H9 (cell line): ENCODE measurements at places on chromosomes 5 and 9. TPM values are rescaled to one million over a fixed set of nuclear protein-coding genes. Genes with fewer than 3 reads are reported as not detected.
A peak's percentile ranks its signal among the peaks of the same experiment; 100 is the strongest.

FBP2 gene
- not detected in 2 replicates for total RNA-seq

POU5F2 gene
- 0.11 and 0.22 TPM in 2 replicates for total RNA-seq

FBXO10 gene
- 16.2 and 16.8 TPM in 2 replicates for total RNA-seq

TSSK1B gene
- total RNA-seq, result 0.17 TPM in 1 of 2 replicates, not detected in the other

UQCRQ gene
- total RNA-seq, result 293 and 306 TPM in 2 replicates

FOXD4L5 gene
- total RNA-seq, result 0.13 TPM in 1 of 2 replicates, not detected in the other

MSMP gene
- total RNA-seq, result 0.83 and 0.97 TPM in 2 replicates

RNF44 gene
- 172 and 175 TPM in 2 replicates for total RNA-seq

CSF2 gene
- not detected in 2 replicates for total RNA-seq

LRRC26 gene
- 0.55 and 0.96 TPM in 2 replicates for total RNA-seq

DNA sequence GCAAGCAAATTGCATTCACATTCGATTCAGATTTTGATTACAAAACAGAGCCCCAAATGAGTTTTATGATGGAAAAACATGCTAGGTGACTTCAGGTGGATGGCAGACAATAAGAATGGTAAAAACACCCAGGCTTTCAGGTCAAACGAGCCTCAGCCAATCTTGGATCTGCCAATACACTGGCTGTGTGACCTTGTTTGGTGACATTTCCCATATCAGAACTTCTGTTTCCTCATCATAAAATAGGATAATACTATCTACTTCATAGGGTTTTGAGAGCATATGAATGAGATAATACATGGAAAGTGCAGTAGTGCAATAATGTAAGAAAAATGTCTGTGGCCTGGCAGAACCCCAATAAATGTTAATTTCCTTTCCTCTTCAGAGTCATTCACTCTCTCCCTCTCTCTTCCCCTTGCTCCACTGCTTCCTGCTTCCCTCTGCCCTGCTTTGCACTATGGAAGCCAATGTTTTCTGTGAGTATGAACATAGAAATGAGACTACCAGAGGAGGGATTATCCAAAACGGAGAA is 54.7 kb downstream of the SH3RF2 start:
- DNase-seq, result no peak

DNA sequence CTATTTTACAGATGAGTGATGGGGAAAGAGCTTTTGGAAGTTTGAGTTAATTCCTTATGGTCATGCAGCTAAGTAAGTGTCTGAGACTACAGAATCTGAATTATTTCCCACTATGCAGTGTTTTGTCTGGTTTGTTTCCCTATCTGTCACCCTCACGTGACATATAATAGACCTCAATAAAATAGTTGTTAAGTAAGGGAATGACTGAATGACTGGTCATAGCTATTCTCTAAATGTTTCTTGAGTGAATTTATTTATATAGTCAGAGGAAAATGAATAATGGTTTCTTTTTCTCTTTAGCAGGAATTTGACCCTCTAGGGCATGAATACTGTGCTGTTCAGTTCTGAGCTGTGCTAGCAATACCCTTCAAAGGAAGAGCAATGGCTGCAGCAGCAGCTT is 10.3 kb downstream of the TRIM32 start:
- no peak for DNase-seq

GRCh38 chr5:178688551-178688950 is 41.9 kb downstream of the ZNF354A start:
- no peak for DNase-seq

DNA sequence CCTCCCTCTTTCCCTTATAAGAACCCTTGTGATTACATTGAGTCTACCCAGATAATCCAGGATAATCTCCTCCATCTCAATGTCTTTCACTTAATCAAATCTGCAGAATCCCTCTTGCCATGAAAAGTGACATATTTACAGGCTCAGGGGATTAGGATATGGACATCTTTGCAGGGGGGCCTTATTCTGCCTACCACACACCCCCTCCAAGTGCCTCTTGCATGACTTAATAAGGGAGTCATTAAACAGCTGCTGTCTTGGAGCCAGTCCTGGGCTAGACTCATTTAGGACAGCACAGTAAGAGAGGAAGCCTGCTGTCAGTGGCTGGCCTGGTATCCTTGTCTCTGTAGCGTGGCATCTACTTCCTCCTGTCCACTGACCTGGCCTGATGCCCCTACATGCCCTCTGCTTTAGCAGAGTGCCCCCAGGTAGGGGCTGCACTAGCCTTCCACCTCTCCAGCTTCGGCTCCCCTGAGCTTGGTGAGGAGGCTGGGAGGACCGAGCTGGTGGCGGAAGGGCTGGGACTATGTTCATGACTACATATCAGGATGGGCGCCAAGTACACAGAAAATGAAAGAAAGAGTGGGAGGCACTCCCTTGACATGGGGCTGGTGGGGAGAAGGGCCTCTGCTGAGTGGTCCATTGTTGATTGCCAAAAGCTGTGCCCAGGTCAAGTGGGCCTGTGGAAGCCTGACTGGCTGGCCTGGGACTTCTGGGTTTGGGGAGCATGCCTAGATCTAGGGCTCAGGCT is 17.2 kb downstream of the ENHO start:
- no peak for DNase-seq

DNA sequence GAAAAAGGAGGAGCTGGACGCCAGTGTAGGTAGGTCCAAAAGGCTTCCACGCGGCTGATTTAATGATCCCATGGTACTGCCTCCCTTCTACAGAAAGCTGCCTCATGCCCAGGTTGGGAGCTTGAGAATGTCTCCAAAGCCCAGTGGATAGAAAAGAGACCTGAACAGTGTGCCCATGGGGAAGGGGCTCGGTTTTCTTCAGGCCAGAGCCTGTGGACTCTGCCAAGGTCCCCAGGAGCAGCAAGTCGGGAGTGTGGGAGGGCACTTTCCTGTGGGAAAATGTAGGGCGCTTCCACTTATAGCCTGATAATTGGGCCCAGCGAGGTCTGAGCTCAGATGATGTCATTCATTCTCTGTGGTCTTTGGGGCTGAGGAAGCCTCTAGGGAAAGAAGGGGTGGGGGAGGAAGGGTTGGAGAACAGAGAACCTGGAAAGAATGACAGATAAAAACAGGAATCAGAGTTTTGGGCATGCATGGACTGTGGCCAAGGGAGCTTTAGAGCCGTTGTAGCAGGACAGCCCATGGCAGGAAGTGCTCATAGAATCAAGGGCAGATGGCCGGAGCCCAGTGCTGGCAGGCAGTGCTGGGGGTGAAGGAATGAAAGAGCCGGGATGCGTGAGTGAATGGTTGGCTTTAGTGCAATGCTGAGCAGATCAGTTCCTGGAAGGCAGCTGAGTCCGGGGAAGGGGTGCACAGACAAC is 42.5 kb upstream of the SH3PXD2B start:
- DNase-seq, result peak; percentile 25

- DNase-seq, result no peak
These were observed 27.5 kb upstream of the MLANA start for GRCh38 chr9:5863092-5863746.

GRCh38 chr9:85610074-85610860 is 131.5 kb downstream of the AGTPBP1 start:
- DNase-seq, result no peak

DNA sequence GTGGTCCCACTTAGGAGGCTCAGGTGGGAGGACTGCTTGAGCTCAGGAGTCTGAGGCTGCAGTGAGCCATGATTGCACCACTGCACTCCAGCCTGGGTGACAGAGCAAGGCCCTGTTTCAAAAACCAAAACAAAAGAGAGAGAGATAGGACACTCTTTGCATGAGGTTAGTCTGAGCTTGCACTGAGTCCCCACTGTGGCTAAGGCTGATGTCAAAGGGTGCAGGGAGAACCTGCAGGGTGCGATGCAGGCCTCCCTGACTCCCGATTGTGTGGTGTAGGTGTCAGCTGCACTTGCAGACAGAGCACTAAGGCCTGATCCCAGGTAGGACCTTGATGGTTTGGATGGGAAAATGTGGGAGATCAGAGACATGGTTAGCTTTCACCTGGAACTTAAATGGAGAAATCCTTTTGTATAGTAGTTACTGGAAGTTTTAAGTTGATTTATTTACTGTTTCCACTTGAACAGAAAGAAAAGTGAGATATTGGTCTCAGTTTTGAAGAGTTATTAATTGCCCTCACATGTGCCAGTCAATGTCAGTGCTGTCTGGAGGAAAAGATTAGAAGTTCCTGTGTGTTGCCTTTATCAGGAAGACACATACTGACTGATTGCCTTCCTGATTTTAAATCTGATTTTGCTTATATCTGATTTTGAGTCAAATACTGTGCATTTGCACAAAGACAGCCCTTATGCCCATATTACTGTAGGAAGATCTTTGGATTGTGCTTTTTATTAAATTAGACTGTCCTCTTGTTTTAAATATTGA is 260.0 kb downstream of the MAST4 start:
- DNase-seq, result no peak

DNA sequence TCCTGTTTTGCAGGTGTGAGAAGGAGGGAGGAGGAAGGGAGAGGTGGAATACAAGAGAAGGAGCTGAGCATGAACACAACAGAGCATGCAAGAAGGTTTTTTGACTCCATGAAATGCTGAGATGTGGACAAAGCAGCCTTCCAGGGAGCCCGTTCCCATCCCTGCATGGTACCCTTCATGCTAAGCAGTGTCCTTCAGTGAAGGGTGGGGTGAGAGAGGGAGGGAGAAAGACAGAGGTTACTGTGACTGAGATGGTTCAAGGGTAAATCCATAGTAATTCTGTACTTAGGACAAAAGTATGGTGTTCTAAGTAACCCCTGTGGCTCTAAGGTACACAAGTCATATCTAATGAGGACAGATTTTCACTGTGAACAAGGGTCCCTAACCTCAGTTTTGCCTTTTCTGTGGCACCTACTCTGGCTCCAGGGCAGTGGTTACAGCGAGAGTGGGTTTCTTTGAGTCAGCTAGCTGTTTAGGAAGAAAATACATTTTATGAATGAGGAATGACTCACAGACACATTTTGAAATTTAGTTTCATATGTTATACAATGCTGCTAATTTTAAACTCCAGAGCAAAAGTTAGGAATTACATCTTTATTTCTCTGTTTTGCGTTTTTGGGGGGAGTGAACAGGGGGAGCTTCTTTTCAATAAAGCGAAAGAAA is 184.9 kb upstream of the SLC12A2 start:
- no peak for DNase-seq

- no peak for DNase-seq
These were observed 56.7 kb downstream of the VAV2 start for GRCh38 chr9:133935328-133936005.

GRCh38 chr5:115381911-115382662 is 85.6 kb upstream of the CCDC112 start:
- no peak for DNase-seq

DNA sequence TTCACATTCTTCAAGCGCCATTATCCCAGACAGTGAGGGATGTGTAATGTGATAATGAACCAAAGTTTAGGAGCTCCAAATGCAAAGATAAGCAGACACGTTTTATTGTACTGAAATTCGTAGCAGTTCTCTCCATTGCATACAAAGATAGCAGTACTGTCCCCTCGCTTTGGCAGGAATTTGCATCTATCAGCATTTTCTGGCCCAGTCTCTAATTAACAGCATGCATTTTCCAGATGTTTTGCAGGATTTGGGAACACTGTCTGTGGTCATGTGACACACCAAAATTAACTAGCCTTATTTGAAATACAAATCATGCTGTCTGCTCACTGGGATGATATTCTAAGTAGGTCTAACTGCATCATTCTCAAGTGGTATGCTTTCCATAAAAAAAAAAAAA is 235.9 kb upstream of the TRPM3 start:
- no peak for DNase-seq

- DNase-seq, result no peak
These were observed 247.6 kb upstream of the PDE4D start for GRCh38 chr5:60141119-60141518.

DNA sequence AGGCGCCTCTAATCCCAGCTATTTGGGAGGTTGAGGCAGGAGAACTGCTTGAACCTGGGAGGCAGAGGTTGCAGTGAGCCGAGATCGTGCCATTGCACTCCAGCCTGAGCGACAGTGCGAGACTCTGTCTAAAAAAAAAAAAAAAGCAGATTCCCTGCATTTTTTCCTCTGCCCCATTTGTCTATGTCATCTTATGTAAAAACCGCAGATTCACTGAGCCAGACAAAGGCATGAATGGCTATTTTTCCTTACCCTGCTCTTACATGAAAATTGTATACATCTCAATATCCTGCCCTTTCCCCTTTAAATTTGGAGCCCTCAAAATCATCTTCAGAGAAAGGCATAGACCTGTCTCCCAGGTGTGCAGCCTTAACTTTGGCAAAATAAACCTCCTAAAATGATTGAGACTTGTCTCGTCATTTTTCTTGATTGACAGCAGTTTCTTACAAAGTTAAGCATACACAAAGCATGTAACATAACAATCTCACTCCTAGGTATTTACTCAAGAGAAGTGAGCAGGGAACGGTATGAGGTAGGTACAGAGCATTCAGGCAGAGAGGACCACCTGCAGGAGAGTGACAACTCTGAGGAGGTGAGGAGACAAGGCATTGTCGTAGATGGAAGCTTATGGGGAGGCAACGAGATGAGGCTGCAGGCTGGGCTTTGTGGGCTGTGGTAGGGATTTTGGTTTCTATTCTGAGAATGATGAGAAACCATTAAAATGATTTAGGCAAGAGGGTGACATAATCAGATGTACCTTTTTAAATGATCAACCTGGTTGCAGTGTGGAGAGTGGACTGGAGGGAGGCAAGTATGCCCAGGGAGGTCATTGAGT is 65.7 kb upstream of the IL6ST start:
- DNase-seq, result no peak

DNA sequence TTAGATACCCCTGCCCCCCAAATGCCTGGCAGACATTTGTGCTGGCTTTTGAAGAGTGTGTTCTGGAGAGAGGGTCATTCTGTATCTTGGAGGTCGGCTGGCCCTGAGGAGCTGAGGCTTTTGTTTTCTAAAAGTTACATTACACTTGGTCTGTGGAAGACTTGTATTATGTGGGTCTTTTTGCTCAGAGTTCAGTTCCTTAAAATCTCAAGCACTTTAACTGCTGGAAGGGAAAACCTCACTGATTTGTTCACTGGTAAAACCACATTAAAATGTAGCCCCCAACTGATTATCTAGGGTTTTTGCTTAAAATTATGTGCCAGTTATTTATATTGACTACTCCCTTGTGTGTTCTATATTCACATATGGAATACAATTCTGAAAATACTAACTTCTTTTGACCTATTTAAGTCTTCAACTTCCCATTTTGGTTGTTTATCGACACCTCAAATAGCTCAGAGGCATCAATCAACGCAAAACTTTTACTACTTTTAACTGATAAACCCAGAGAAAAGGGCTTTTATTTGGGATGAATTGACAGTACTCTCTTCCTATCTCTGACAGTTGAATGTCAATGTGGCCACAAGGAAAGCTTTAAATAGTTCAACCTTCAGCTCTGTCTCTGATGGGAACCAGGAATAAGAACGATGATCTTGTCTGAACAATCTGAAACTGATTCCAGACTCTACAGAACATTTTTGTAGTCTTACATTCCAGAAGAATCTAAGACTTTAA is 54.0 kb upstream of the MAP3K1 start:
- no peak for DNase-seq

GRCh38 chr9:26292943-26293342 is 599.7 kb downstream of the CAAP1 start:
- no peak for DNase-seq

DNA sequence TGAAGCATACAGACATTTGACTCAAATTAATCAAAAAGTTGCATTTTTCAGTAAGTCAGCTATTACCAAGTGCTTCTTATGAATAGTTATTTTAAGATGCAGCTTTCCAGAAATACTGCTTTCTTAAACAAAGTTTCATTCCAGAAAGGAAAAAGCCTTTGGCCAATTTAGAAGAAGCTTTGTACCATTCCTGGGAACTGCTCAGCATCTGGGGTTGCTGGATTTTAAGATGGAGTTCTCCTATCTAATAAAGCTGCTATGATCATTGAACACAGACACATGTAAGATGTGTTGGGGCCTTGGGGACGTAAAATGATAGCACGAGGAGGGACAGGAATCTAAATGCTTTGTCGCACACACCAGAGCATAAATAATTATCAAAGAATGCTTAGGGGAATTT is 130.8 kb downstream of the SEMA5A start:
- DNase-seq, result no peak
